ENCODE measurements at places on chromosomes 7 and 10.

- no peak for DNase-seq
These were observed 78.4 kb downstream of the POU6F2 start for GRCh38 chr7:39056153-39056552.

DNA sequence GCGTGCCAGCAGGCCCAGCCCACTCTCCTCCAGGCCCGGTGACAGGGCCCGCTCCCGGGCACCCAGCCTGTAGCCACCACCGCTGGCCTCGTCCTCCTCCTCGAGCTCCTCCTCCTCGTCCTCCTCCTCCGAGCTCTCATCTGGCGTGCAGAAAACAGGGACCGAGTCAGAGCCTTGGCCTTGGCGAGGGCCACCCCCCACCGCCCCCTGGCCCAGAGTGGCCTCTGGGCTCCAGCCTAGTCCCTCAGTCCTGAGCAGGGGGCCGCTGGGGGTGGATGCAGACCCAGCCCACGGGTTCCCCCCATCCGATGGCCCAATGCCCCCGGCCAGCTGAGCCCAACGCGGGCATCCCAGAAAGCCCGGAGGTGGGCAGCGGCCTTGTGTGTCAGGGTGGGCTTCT is 62.9 kb downstream of the SLC29A4 start:
- DNase-seq: no peak

DNA sequence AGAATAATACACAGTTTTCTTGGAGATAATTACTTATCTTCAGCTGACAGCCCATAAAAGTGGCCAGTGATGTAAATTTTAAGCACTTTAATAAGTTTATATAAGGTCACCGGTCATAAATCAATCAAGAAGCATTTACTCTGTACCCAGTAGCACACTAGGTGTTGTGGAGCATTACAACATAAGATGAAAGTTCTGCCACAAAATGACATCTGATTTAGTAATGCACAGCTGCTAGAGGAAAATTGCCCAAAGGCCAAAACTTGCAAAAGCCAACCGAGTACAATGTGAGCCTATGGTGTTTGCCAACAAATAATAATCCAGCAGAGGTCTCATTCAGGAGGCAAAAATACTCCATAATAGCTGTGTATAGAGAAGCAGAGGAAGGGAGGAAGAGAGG is 63.6 kb downstream of the GPR37 start:
- DNase-seq: no peak

GRCh38 chr7:39310699-39311098 is 255.5 kb upstream of the YAE1 start:
- DNase-seq: no peak

- DNase-seq: no peak
These were observed 43.0 kb upstream of the WIPF3 start for GRCh38 chr7:29763266-29763665.

GRCh38 chr7:30931161-30931928 is 19.7 kb downstream of the AQP1 start:
- DNase-seq: no peak

DNA sequence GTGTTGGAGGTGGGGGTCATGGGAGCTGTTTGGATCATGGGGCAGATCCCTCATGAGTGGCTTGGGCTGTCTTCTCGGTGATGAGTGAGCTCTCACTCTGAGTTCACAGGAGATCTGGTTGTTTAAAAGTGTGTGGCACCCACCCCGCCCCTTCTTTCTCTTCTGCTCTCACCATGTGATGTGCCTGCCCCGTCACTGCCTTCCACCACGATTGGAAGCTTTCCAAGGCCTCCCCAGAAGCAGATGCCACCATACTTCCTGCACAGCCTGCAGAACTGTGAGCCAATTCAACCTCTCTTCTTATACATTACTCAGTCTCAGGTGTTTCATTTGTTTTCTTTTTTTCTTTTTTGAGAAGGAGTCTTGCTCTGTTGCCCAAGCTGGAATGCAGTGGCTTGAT is 170.0 kb downstream of the PTPN20 start:
- DNase-seq: no peak

DNA sequence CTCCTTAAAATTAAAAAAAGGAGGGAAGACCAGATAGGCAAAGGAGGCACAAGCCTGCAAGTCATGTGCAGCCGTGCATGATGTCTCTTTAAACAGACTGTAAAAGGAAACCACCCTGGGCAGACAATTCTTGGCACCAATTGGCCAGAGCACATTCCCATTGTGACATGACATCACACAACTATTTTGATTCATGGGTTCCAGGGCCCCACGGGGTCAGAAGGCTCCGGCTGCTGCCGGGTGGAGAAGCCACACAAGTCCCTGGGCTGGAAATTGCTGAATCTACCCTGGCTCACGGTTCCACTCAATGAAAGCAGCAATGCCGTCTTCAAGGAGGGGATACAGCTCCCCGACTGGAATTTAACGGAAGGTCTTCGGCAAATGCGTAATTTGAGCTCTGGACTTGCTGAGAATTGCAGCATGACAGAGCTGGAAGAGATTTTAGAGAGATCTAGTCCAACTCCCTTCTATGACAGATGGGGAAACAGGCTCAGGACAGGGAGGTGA is 140.5 kb downstream of the PRKAG2 start:
- no peak for DNase-seq

GRCh38 chr7:100115026-100115425 is 4.1 kb downstream of the TAF6 start:
- DNase-seq: no peak

DNA sequence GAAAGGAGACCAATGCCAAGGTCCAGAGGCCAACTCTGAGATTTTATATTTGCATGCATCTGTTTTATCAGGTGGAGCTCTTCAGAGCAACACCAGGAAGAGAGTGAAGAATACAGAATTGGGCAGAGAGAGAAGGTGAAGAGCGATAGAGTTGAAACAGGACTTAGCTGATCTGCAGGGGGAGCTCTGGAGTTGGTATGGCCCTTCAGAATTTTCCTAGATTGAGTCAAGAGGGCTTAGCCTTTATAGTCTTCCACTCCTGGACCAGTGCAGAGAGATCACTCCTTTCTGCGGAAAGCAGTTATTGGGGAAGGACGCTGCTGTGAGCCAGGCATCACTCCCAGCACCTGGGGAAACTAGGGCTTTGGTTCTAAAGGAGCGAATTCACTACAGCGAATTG is 105.0 kb upstream of the DGKB start:
- no peak for DNase-seq

GRCh38 chr7:30971440-30971839 is 7.7 kb downstream of the GHRHR start:
- no peak for DNase-seq

DNA sequence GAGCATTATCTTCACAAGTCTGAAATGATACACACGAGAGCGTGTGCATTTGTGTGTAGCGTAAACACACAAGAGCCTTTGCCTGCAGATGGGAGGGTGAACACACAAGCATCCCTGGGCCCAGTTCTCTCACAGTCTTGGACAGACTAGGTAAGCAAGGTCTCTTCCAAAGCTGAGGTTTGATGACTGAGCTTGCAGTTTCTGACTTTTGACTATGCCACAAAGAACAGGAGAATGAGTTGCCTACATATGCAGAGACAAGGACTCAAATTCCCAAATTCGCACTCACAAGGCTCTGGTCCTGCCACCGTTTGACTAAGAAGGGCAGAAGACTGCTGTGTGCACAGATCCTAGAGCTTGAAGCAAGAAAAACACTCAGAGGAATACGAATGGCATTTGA is 55.8 kb downstream of the FAM53B start:
- DNase-seq: no peak
